Activated naive CD8-positive, alpha-beta T cell treated with anti-CD3 and anti-CD28 coated beads, Interleukin-2, amount 10 ng/mL, durations not matched to agents 7 days and 5 days (primary cell): ENCODE measurements at places on chromosomes 5 and 9.

- no peak for DNase-seq
Observed at GRCh38 chr9:16221366-16221765, 649.1 kb downstream of the BNC2 start.

- DNase-seq: no peak
Observed at GRCh38 chr5:173866858-173867679, 21.1 kb upstream of the CPEB4 start.

- no peak for DNase-seq
Observed at GRCh38 chr9:32918628-32919027, 82.8 kb downstream of the APTX start.

GRCh38 chr9:119933191-119933590, 564.0 kb upstream of the BRINP1 start:
- no peak for DNase-seq

DNA sequence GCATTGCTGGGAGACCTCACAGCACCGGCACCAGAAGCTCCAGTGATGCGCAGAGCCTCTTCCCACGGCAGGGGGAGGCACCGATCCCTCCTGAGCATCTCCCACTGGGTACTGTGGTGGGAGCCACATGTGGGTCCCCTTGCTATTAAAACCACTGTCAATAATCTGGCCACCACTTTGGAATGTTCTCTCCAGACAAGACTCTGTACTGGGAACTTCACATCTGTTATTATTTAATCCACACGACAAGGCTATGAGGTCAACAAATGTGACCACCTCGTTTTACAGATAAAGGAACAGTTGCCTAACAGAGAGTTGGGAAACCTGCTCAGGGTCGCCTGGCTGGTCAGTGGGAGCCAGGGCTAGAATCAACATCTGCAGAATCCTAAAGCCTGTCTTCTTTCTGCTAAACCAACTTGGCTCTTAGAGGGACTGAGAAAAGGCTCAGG, 72.7 kb downstream of the EPB41L4B start:
- no peak for DNase-seq

GRCh38 chr9:69090946-69091345, 55.4 kb downstream of the FXN start:
- no peak for DNase-seq

- no peak for DNase-seq
Observed at GRCh38 chr5:127079994-127080491, 6.7 kb upstream of the C5orf63 start.

- DNase-seq: no peak
Observed at GRCh38 chr5:6319116-6319515, 59.2 kb downstream of the MED10 start.

DNA sequence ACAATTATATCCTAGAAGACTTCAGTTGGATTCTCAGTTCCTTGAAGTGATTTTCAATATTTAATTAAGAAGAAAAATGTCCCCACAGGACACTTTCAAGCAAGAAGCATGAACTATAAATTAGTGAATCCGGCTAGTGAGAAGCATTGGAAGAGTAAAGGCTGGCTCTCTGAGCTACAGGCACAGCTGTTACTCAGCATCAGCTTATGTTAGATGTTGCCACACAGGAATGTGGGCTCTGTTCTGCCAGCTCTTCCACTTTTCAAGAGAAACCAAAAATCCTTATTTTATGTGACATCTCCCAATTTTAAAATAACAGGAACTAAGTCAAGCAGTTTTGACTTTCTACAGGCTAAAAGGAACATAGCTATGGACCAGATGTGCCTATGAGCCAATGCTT, 14.9 kb downstream of the ZNF474 start:
- DNase-seq: no peak

DNA sequence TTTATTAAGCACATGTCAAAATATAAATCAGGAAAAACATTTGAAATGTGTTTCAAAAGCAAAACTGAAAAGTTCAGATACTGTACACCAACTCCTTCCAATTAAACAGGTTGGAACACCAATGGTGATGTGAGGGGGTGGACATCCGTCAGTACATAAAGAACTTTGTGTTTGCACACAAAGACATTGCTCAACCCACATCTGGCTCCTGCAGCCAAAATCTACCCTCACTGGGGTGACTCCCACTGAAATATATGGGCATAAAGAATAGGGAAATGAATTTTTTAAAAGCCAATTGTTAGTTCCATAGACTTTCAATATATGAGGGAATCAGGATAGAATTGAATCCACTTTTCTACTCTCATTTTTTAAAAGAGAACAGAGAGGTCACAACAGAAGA, 63.9 kb downstream of the MEGF9 start:
- DNase-seq: no peak
